ENCODE measurements at places on chromosomes 5 and 9. TPM values are rescaled to one million over a fixed set of nuclear protein-coding genes. Genes with fewer than 3 reads are reported as not detected.

The BSPRY gene
- 0.13 TPM for total RNA-seq

The PIP5KL1 gene
- total RNA-seq, result 7.8 TPM

The FOXD4L4 gene
- 0.10 TPM for total RNA-seq

GRCh38 chr9:132901858-132902831, 23.4 kb downstream of the SPACA9 start:
- peak; percentile 51 for DNase-seq
